ENCODE measurements at places on chromosomes 11 and 22. TPM values are rescaled to one million over a fixed set of nuclear protein-coding genes. Genes with fewer than 3 reads are reported as not detected.

GRCh38 chr22:30718938-30719337, 24.3 kb downstream of the OSBP2 start:
- DNase-seq = no peak
- no peak overlapping the region for H3K27ac ChIP-seq
- H3K4me3 ChIP-seq = no peak overlapping the region
- peaks cover 5% of the 10 kb centered on the region for H3K4me1 ChIP-seq
- no peaks in the 10 kb centered on the region for H3K36me3 ChIP-seq
- H3K27me3 ChIP-seq = no peaks in the 10 kb centered on the region

The OR52N4 gene
- total RNA-seq = 0.35 TPM

The OR8D4 gene
- not detected for total RNA-seq

The GALNT18 gene
- total RNA-seq = 10.5 TPM

DNA sequence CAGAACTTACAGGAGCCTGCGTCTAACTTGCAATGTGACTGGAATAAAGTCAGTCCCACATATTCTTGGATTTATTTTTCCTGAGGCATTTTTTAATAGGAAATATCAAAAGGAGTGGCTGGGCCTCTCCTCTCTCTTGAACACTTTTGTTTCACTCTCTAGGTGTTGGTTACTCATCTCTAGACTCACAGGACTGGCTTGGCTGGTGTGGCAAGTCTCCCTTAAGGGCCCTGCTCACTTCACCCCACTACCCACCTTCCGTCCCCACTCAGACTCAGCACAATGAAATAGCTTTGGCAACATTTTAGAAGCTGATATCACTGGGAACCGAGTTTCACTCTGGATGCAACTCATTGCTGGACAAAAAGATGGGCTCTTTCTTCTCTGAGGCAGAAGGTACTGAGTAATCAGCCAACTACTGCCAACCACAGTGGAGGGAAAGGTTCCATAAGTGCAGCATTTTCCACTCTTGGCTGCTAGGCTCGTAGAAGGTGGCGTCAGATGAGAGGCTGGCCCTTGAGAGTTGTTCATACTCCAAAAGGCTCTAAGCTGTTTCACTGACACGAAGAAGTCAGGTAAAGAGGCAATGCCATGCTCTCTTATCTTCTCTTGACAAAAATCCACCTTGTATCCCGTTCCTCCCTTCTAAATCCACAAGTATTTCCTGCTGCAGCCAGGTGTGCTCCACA, 390.6 kb downstream of the SOX6 start:
- no peaks in the 10 kb centered on the region for H3K36me3 ChIP-seq
- peaks cover 2% of the 10 kb centered on the region for H3K4me1 ChIP-seq
- no peak for DNase-seq
- H3K27me3 ChIP-seq = no peaks in the 10 kb centered on the region
- H3K27ac ChIP-seq = no peak overlapping the region

- no peak for DNase-seq
- H3K4me3 ChIP-seq = no peak overlapping the region
- no peaks in the 10 kb centered on the region for H3K27me3 ChIP-seq
These were observed 125.4 kb downstream of the CASP12 start for GRCh38 chr11:104772806-104773241.

GRCh38 chr11:72144807-72145565, 9.5 kb downstream of the FOLR3 start:
- no peaks in the 10 kb centered on the region for H3K36me3 ChIP-seq
- peaks cover 5% of the 10 kb centered on the region for H3K4me1 ChIP-seq
- H3K27ac ChIP-seq = no peak overlapping the region
- H3K4me3 ChIP-seq = no peak overlapping the region
- H3K27me3 ChIP-seq = peaks cover 8% of the 10 kb centered on the region

DNA sequence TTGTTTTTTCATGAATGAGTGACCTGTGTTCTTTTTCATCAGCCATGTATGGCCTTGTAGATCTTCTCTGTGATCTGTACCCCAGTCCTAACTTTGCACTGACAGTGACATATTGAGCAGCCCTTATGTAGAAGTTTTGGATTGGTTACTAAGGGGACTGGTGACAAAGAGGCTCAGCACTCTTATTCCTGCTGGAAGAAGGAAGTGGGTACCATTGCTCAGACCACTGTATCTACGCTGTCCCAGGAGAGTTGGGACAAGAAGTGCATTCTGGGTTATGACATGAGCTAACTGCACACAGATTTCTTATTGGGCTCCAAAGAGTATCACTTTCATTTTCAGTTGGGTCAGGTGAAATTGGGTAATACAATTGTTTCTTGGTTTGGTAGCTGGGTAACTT, 107.8 kb upstream of the RASSF10 start:
- H3K27me3 ChIP-seq = peaks cover 20% of the 10 kb centered on the region
- peaks cover 10% of the 10 kb centered on the region for H3K4me1 ChIP-seq
- no peak for DNase-seq
- no peak overlapping the region for H3K4me3 ChIP-seq
- no peaks in the 10 kb centered on the region for H3K36me3 ChIP-seq

DNA sequence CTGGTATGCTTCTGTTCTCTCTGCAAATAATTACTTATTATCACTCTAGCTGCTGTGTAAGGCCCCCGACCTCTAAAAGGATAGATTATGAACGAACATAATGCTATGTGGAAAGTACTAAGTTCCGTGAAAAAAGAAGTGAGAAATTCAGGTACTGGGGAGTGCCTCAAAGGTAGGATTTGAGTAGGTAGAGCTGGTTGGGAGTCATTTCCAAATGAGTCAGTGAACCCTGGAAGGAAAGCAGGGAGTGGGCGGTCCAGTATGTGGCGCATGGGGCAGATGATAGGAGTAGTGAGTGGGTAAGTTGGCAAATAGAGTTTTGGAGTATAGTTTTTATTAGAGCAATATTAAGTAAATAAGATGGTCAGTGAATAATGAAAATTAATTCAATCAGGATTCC, 2.4 kb downstream of the ZC3H12C start:
- H3K4me1 ChIP-seq = peaks cover 10% of the 10 kb centered on the region
- peaks cover 52% of the 10 kb centered on the region for H3K27me3 ChIP-seq
- H3K4me3 ChIP-seq = no peak overlapping the region
- H3K27ac ChIP-seq = no peak overlapping the region

- no peak overlapping the region for H3K27ac ChIP-seq
- no peaks in the 10 kb centered on the region for H3K27me3 ChIP-seq
- no peak overlapping the region for H3K4me3 ChIP-seq
- DNase-seq = no peak
- no peaks in the 10 kb centered on the region for H3K4me1 ChIP-seq
These were observed 33.1 kb downstream of the PHLDB1 start for GRCh38 chr11:118640332-118641154.

GRCh38 chr11:62882788-62883501, 2.2 kb downstream of the SLC3A2 start:
- peak overlapping the region; percentile 100 for H3K4me3 ChIP-seq
- DNase-seq = no peak
- peaks cover 9% of the 10 kb centered on the region for H3K27me3 ChIP-seq

DNA sequence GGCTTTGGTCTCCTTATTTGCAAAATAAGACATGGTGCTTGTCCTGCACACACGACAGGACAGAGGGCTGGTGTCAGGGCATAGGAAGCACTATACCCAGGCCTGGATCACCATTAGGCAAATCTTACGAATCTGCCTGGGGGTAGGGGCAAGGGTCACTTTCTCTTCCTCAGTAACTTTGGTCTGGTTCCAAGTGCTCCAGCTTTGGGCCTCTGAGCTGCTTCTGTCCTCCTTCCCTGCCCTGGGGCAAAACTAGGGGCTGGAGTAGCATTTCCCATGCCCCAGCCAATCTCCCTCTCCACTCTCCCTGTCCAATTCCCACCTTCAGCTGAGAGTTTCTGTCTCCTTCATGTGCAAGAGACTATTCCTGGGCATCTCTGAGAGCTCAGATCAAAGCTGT, 123.7 kb upstream of the NECTIN1 start:
- peaks cover 20% of the 10 kb centered on the region for H3K27me3 ChIP-seq
- H3K27ac ChIP-seq = no peak overlapping the region
- DNase-seq = no peak

The KCNJ11 gene
- 0.74 TPM for total RNA-seq

The XNDC1N gene
- 10.8 TPM for total RNA-seq

DNA sequence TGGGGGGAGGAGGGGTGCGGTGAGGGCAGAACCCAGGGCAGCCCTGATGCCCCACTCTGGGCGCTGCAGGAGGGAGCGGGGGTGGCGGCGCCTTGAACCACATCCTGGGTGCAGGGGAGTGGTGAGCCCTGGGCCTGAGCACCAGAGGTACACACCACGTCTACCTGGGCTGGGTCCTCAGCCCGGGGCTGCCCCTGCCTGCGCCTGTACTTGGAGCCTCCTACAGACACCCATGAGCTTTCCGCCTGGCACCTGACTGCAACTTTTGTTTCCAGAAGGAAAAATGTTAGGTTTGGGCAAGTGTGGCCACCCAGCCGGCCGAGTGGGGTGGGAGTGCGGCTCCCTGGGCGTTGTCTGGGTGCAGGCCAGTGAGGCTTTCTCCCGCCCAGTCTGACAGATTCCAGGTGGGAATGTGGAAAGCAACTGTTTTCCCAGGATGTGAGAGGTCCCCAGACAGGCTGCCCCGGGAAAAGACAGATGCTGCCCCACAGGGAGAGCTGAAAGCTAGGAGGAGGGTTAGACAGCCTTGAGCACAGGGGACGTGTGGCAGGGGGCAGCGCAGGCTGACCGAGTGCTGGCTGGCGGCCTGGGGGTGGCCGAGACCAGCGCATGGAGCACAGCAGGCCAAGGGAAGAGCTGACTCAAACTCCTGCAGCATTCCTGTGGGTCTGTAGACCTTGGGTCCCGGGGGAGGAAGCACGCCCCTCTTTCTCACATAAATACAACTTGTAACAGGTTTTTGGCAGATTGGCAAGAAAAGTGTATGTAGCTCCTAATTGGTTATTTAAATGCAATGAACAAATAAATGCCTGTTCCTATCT, 44.1 kb downstream of the GNB1L start:
- no peaks in the 10 kb centered on the region for H3K27me3 ChIP-seq
- peaks cover 6% of the 10 kb centered on the region for H3K36me3 ChIP-seq
- H3K4me3 ChIP-seq = no peak overlapping the region
- peak; percentile 16 for DNase-seq
- no peak overlapping the region for H3K27ac ChIP-seq

DNA sequence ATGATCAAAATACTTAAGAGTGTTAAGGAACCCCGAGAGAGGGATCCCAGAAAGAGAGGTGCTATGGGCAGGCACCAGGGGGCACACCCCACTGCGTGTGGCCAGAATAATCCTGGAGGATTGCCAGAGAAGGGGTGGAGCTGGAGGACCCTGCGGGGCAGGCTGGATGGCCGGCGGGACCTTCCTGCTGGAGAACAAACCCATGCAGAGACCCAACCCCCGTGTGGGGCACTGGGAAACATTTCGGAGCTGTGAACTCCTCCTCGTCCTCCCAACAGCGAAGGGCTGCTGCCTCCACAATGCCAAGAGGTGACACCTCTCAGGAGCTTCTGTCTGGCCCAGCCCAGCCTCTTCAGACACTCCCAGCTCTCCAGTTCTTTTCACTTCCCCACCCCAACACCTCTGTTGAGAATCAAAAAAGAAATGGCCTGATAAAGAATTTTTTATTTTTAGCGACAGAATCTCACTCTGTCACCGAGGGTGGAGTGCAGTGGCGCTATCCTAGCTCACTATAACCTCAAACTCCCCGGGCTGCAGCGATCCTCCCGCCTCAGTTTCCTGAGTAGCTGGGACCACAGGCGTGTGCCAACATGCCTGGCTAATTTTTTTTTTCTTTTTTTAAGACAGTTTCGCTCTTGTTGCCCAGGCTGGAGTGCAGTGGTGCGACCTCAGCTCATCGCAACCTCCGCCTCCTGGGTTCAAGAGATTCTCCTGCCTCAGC, 25.6 kb downstream of the RHOD start:
- H3K4me1 ChIP-seq = peaks cover 12% of the 10 kb centered on the region
- no peak overlapping the region for H3K27ac ChIP-seq
- H3K27me3 ChIP-seq = peaks cover 13% of the 10 kb centered on the region
- peak overlapping the region; percentile 60 for H3K4me3 ChIP-seq

The OSBPL5 gene
- total RNA-seq = 7.3 TPM

DNA sequence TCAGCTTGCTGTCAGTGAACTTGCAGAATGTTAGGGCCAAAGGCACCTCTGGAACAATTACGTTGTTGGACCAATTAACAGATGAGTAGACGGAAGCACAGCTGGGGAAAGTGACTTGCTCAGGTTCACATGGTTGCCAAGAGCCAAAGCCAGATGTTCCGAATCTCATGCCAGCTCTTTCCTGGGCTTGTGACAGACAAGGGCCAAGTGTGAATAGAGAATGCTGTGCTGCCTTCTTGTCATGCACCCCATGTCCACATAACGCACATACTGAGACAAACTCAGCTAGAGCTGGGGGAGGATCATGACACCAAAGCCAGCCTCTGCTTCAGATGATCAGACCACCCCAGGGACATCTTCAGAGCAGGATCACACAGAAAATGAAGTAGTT, 616.3 kb downstream of the INSC start:
- DNase-seq = no peak
- no peak overlapping the region for H3K27ac ChIP-seq
- no peaks in the 10 kb centered on the region for H3K4me1 ChIP-seq
- peaks cover 3% of the 10 kb centered on the region for H3K27me3 ChIP-seq

The C11orf52 gene
- total RNA-seq = not detected

DNA sequence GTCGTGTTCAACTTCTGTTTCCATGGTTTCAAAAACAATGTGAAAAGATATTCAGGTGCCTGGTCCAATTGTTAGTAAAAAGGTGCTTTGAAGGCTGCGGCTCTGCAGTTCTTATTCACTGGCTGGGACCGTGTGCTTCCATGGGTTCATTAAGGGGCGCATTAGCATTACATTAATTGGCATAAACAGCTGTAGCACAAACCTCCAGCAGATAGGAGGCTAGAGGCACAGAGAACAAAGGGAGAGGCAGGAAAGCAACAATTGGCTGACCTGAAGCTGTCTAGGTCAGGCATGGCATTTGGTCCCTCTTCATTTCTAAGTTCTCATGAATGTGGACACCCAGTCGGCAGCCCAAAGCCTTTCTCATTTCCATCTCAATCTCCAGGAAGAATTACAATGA, 16.6 kb downstream of the PAK1 start:
- DNase-seq = no peak
- peaks cover 6% of the 10 kb centered on the region for H3K27me3 ChIP-seq
- H3K36me3 ChIP-seq = no peaks in the 10 kb centered on the region
- H3K4me3 ChIP-seq = no peak overlapping the region
- H3K27ac ChIP-seq = no peak overlapping the region

GRCh38 chr11:87215236-87215635, 177.5 kb downstream of the TMEM135 start:
- H3K4me1 ChIP-seq = peaks cover 21% of the 10 kb centered on the region
- no peak overlapping the region for H3K4me3 ChIP-seq
- no peaks in the 10 kb centered on the region for H3K27me3 ChIP-seq
- H3K27ac ChIP-seq = no peak overlapping the region

The IGLL1 gene
- total RNA-seq = not detected

GRCh38 chr11:94459576-94459975, 34.1 kb downstream of the MRE11 start:
- no peak for DNase-seq
- H3K36me3 ChIP-seq = peaks cover 48% of the 10 kb centered on the region
- H3K4me3 ChIP-seq = no peak overlapping the region

GRCh38 chr22:20036084-20036482, 15.2 kb downstream of the TANGO2 start:
- DNase-seq = no peak
- H3K27ac ChIP-seq = no peak overlapping the region
- no peak overlapping the region for H3K4me3 ChIP-seq
- H3K4me1 ChIP-seq = peaks cover 3% of the 10 kb centered on the region
- no peaks in the 10 kb centered on the region for H3K36me3 ChIP-seq
- no peaks in the 10 kb centered on the region for H3K27me3 ChIP-seq

Measured in activated naive CD8-positive, alpha-beta T cell treated with anti-CD3 and anti-CD28 coated beads for 36 hours (primary cell).